ENCODE measurements at places on chromosomes 12 and 14.
A peak's percentile ranks its signal among the peaks of the same experiment; 100 is the strongest.

GRCh38 chr14:24254630-24255392, 8.2 kb downstream of the TGM1 start:
- DNase-seq: no peak

- no peak for DNase-seq
Measured at GRCh38 chr12:66066929-66067523, 63.5 kb downstream of the LLPH start.

DNA sequence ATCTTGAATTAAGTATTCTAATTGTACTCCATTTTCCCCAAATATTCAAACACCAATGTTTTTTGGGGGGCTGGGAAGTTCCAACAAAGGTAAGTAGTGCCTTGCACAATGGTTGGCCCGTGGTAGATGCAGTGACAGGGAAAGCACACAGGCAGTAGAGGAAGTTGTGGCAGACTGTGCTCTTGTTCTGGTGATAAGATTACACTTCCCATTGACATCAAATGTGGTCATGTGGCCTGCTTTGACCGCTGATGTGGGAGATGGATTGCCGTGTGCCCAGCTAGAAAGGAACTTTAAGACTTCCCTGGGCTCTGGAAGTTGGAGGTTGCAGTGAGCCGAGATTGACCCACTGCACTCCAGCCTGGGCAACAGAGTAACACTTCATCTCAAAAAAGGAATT, 223.8 kb downstream of the VRK1 start:
- DNase-seq: no peak

GRCh38 chr12:46209170-46209569, 59.7 kb downstream of the SLC38A1 start:
- no peak for DNase-seq

DNA sequence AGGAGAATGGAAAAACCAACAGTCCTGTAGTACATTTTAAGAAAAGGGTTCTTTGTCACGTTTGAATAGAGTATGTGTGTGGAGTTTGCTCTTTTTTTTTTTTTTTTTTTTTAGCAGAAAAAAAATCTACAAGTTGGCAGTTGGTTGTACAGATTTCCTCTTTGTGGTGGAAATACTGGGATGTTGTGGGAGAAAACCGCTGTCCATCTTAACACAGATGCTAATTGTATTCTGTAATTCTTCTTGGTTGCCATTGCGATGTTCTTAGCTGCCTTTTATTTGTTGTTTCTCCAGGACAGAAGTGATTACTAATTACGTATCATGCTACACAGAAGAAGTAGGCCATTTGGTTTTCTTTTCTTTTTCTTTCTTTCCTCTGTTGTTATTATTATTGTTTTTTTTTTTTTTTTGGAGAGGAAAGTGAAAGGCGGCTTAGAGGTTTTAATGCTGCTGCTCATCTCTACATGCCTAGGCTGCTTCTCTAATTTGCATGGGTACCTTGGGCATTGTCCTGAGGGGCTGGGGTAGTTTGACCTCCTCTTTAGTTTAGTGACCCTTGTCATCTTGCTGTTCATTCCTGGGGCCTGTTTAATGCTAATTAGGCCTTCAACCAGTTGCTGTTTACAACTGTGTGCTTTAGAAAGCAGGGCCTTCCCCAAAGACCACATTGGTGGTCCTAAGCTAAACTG, 94.7 kb downstream of the TMTC2 start:
- no peak for DNase-seq

DNA sequence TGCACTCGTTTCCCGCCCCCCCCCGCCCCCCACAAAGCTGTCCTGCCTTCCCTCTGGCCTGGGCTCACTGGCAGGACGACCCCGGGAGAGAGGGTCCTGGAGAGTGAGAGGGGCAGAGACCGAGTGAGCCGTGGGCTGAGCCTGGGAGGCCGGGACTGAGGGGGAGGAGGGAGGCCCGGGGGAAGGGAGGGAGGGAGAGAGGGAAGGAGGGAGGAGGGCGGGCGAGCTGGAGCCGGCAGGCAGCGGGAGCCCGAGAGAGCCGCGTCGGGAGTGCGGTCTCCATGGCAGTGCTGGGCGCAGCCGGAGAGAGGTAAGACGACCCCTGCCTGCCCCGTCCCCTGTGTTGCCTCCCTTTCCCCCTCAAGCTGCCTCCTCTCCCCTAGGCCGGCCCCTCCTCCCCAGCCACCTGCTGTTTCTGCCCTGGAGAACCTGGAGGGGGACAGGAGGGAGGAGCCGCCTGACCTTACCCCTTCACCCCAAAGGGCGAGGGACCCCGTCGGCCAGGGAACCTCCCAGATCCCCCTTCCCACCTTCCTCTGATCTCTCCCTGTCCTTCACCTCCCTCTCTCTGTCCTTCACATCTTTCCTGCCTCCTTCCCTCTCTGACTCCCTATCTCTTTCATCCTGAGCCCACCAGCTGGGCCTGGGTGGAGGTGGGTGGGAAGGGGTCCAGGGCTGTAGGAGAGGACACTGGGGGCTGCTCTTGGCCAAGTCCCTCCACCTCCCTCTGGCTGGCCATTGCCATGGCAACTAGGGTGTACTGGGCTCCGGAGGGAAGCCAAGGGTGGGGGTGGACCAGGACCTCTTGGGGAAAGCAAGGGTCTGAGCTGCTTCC, at the start of gene GPR162:
Gene GPR162 (plus strand): TSS at position 231 of the 835 bp plus-strand sequence. CDS start 2,078 bp downstream, outside the sequence.
- peak; percentile 31 for DNase-seq

- no peak for DNase-seq
Measured at GRCh38 chr12:122473543-122474323, 27.0 kb downstream of the ZCCHC8 start.
